Stimulated activated CD4-positive, alpha-beta T cell treated with anti-CD3 and anti-CD28 coated beads, Interleukin-12 subunit alpha, Interleukin-12 subunit beta, amount 100 ng/mL, for 48 hours (primary cell): ENCODE measurements at places on chromosomes 11 and 22.

DNA sequence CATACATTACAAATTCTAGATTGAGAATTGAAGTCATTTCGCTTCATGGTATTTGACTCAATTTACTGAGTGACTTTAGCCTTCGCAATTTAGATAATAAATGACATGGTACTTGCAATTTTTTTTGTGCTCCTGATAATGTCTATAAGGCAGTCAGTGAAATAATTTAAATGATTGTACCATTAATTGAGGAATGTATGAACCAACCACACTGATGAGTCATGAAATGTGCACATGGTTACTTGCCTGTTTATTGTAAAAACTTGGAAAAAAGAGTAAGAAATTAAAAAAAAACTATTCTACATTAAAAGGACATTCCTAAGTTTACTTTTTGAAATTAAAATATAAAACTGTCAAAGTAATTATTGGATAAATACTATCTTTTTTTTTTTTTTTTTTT, 43.3 kb downstream of the DNAJC24 start:
- no peak for DNase-seq

DNA sequence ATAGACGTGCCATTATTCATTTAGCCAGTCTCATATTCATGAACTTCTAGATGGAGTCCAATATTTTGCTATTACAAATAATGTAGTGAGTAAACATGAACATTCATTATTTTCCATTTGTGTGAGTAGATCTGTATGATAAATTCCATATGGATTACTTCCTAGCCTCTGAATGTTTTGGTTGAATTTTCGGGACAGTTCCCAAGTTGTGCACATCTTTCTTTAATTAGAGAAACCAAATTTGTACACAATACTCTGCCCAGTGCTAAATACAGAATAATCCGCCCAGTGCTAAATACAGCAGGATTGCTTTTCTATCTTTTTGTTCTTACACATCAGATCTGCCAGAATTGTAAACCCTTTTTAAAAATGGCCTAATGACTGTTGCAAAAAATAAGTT, 17.1 kb upstream of the APLP2 start:
- DNase-seq, result no peak

GRCh38 chr11:128926437-128927107, 16.1 kb downstream of the TP53AIP1 start:
- DNase-seq, result no peak

DNA sequence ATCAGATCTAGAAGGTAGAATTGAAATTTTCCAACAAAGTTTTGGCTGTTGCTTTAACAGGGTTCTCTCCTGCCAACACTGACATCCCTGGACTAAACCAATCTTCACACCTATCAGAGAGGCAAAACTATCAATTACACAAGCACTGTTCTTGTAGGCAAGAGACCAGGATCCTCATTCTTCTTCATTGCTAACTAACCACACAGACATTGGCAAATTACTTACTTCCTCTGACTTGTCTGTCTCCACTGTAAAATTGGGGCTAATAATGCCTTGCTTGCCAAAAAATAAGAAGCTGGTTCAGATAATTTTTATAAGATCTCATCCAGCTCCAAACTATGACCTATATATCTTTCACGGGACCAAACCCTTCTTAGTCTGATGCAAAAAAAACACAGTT, 93.8 kb upstream of the DDI1 start:
- no peak for DNase-seq

- no peak for DNase-seq
These were observed 77.5 kb upstream of the MYOD1 start for GRCh38 chr11:17641792-17642350.
